Esophagus muscularis mucosa (tissue), 4 donors: ENCODE measurements at places on chromosomes 3 and 15. TPM values are rescaled to one million over a fixed set of nuclear protein-coding genes. Genes with fewer than 3 reads are reported as not detected.

RUVBL1 gene
- 21.4 TPM for total RNA-seq

TP63 gene
- total RNA-seq, result under 0.01 TPM

INKA1 gene
- 4.6 TPM for total RNA-seq

MKRN3 gene
- not detected for total RNA-seq

STAB1 gene
- 127 TPM for total RNA-seq

SUSD5 gene
- total RNA-seq, result 0.42 TPM

- no peak for DNase-seq
- H3K27ac ChIP-seq, result no peak overlapping the region
- H3K36me3 ChIP-seq, result peaks cover 4% of the 10 kb centered on the region
- peaks cover 32% of the 10 kb centered on the region for H3K4me1 ChIP-seq
- H3K4me3 ChIP-seq, result no peak overlapping the region
These were observed 72.8 kb downstream of the UBE3A start for GRCh38 chr15:25366058-25366457.

DNA sequence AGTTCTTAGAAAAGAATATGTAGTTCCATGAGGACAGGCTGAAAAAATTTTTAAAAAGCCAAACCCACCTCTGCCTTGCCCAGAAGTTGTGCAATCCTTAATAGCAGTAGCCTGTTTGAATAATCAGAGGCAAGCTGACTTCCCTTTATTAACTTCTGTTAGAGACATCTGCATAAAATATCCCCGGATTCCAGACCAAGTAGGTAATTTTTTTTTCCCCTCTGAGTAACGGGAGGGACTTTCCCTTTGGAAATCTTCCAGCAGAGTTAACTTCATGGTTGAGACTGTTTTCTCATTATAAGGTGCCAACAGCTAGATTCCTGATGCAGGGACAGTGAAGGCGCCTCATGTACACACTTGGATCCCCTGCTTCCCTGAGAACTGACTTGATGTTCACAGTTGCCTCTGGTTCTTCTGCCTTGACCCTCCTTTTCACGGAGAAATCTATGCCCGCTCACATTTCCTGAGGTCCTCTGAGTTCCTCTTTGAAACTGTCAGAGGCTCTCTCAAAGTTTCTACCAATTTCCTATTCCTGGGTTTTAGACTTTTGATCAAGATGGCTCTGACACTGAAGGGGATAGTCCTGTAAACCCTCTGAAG, 227.6 kb upstream of the BHLHE40 start:
- no peaks in the 10 kb centered on the region for H3K27me3 ChIP-seq
- no peak overlapping the region for H3K4me3 ChIP-seq
- H3K27ac ChIP-seq, result peak overlapping the region; percentile 67
- peaks cover 36% of the 10 kb centered on the region for H3K4me1 ChIP-seq

- H3K27ac ChIP-seq, result peak overlapping the region; percentile 24
- H3K36me3 ChIP-seq, result no peaks in the 10 kb centered on the region
- H3K4me3 ChIP-seq, result no peak overlapping the region
- DNase-seq, result no peak
- peaks cover 16% of the 10 kb centered on the region for H3K4me1 ChIP-seq
These were observed 115.9 kb downstream of the TOP2B start for GRCh38 chr3:25548836-25549235.

DNA sequence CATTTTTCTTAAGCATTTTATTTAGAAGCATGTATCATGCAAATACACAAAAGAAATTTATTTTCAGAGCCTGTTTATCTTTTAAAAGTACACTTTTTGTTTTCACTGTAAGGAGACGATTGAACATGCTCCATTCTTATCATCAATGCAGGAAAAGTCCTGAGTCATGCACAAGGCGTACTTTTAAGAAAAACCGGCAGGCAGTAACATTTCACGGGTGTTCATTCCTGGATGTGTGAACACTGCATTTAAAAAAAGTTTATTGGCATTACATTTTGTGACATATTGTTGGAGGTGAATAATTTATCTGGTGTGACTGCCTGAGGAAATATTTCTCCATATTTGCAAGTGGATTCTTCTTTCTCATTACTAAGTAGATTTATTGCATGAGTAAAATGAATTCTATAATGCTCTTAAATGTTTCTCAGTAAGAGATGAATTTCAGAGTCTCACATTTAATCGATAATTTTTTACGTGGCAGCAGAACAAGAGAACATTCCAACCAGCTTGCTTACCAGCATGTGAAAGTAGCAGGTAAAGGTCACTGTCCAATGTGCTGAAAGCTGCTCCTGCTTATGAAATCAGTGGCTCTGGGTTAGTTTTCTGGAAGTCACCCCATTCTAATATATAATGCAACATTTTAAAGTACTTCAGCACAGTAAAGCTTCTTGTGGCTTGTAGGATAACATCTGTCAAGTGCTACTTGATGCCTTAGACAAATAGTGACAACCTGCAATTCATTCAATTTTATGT, 87.0 kb downstream of the SV2B start:
- H3K27ac ChIP-seq, result no peak overlapping the region
- no peaks in the 10 kb centered on the region for H3K4me1 ChIP-seq
- no peak for DNase-seq
- H3K4me3 ChIP-seq, result no peak overlapping the region
- peaks cover 5% of the 10 kb centered on the region for H3K27me3 ChIP-seq

- H3K4me1 ChIP-seq, result peaks cover 6% of the 10 kb centered on the region
- H3K4me3 ChIP-seq, result no peak within 1 kb of the TSS
- DNase-seq, result no peak
- H3K27ac ChIP-seq, result no peak within 1 kb of the TSS
- H3K36me3 ChIP-seq, result no peaks in the 10 kb centered on the region
- H3K27me3 ChIP-seq, result no peaks in the 10 kb centered on the region
These were observed at the start of gene FSD2 for GRCh38 chr15:82805994-82806406. TSS of gene FSD2 (minus strand) at chr15:82806069. CDS start at chr15:82787390, 18,679 bp downstream.

- H3K27me3 ChIP-seq, result no peaks in the 10 kb centered on the region
- no peaks in the 10 kb centered on the region for H3K36me3 ChIP-seq
- H3K4me1 ChIP-seq, result peaks cover 83% of the 10 kb centered on the region
These were observed 39.2 kb downstream of the MBNL1 start for GRCh38 chr3:152307829-152308474.

- peaks cover 1% of the 10 kb centered on the region for H3K4me1 ChIP-seq
- peaks cover 61% of the 10 kb centered on the region for H3K36me3 ChIP-seq
- H3K27me3 ChIP-seq, result no peaks in the 10 kb centered on the region
- no peak for DNase-seq
These were observed 6.2 kb downstream of the NDUFAF1 start for GRCh38 chr15:41396111-41396510.

DNA sequence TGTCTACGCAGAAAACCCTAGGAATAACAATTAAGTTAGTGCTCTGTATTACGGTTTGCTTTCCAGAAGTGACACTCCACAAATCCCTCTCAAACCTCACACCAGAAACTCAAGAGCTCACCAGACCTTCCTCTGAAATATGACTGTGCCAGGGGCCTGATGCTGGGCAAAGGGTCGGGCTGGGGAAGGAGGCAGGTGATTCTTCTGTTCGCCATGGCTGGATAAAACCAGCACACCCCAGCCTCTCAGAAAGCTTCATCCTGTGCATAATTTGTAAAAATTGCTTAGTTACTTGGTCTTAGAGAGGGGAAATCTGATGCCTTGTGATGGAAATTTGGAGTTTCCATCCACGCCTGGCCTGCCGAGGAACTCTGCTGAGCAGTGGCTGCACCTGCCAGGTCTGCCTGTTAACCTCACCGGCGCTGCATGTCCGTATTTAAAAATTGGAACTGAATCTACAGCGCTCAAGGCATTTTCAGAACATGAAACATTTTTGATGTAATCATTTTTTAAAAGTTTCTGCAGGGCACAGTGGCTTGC, 22.7 kb upstream of the ATP1B3 start:
- H3K4me1 ChIP-seq, result peaks cover 5% of the 10 kb centered on the region
- DNase-seq, result no peak
- no peak overlapping the region for H3K27ac ChIP-seq
- H3K27me3 ChIP-seq, result no peaks in the 10 kb centered on the region
- H3K4me3 ChIP-seq, result no peak overlapping the region
- no peaks in the 10 kb centered on the region for H3K36me3 ChIP-seq

DNA sequence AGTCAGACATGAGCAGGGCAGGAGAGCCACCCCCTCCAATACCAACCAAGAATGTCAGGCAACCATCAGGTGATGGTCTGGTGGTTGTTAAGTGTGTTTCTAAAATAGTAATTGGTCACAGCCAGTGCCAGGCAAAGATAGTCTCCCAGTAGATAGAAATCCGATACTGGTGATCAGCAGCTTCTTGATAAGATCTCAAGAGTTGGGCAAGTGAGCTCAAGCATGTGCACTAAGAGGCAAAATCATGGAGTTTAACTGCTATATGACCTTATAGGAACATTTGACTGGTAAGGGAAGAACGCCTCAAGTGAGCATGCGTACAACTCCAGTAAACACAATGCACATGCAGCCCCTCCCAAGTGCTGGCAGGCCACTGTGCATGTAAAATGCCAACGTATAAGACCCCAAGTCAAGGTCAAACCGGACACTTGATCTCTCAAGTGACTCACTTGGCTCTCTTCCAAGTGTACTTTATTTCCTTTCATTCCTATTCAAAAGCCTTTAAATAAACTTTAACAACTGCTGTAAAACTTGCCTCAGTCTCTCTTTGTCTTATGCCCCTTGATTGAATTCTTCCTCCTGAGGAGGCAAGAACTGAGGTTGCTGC, 36.0 kb upstream of the CBLB start:
- H3K4me3 ChIP-seq, result no peak overlapping the region
- peaks cover 26% of the 10 kb centered on the region for H3K4me1 ChIP-seq
- DNase-seq, result no peak

GRCh38 chr3:34067536-34068051, 269.2 kb downstream of the PDCD6IP start:
- H3K4me1 ChIP-seq, result no peaks in the 10 kb centered on the region
- H3K27me3 ChIP-seq, result no peaks in the 10 kb centered on the region
- no peaks in the 10 kb centered on the region for H3K36me3 ChIP-seq
